Stimulated activated CD4-positive, alpha-beta T cell treated with anti-CD3 and anti-CD28 coated beads, Interleukin-15, amount 100 ng/mL, for 48 hours (primary cell): ENCODE measurements at places on chromosomes 4 and X.

DNA sequence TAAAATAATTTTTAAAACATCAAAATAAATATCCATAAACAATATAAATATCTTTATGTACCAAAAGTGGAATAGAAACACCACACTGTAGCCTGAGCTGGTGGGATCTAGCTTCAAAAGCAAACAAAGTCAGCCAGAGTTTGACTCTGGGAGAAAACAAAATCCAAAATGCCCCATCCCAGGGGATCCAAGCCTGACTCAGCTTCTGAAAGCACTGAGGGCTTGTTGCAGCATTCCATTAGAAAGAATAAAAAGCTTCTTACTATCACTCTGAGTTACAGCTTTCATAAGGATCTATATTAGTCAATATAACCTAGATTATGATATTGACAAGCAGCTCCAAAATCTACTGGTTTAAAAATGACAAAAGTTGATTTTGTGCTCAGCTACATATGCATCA is 149.7 kb upstream of the ANKRD50 start:
- DNase-seq = no peak

DNA sequence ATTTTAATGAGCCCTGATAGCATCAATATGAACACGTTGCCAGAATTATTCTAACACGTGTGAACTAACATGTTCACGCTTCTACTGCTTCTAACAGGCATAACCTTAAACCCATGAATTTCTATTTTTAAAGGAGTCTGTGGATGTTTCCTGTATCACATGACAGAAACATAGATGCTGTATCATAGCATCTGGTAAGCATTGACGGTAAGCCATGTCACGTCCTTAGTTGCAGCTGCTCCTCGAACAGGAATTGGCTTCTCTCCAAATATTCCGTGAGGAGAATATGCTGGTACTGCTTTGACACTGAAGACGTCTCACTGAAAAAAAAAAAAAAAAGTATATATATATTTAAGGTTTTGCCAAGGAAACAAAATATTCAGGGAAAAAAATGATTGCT is 105.1 kb upstream of the MXRA5 start:
- no peak for DNase-seq

DNA sequence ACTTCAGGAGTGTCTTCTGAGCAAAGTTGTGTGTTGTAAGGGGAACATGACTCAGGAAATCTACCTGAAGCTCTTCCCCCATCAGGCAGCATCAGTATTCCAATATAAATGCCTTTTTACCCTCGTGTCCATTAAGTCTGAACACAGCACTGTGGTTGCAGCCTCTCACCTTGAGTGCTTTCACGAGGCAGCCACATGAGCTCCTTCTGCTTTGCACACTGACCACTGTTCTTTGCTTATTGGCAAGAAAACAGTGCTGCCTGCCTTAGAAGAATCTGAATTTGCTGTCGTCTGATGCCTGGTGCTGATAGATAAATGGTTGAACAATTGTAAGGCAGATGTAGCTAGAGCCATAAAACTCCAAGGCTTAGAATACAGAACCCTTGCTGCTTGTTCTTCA is 139.6 kb upstream of the WDR1 start:
- DNase-seq = no peak

- no peak for DNase-seq
Measured at GRCh38 chr4:87025614-87026041, 90.8 kb downstream of the AFF1 start.

GRCh38 chrX:103789004-103789403 is 12.4 kb downstream of the PLP1 start:
- DNase-seq = no peak
